ENCODE measurements at places on chromosomes 6 and 20. TPM values are rescaled to one million over a fixed set of nuclear protein-coding genes. Genes with fewer than 3 reads are reported as not detected.

GRCh38 chr6:19805129-19805481, 32.1 kb upstream of the ID4 start:
- H3K4me3 ChIP-seq = peak overlapping the region; percentile 65
- H3K27me3 ChIP-seq = no peaks in the 10 kb centered on the region
- H3K4me1 ChIP-seq = peaks cover 11% of the 10 kb centered on the region
- DNase-seq = peak; percentile 9
- H3K27ac ChIP-seq = peak overlapping the region; percentile 97
- H3K36me3 ChIP-seq = no peaks in the 10 kb centered on the region

The WFDC2 gene
- 2.7 TPM for total RNA-seq

The TSBP1 gene
- total RNA-seq = not detected

DNA sequence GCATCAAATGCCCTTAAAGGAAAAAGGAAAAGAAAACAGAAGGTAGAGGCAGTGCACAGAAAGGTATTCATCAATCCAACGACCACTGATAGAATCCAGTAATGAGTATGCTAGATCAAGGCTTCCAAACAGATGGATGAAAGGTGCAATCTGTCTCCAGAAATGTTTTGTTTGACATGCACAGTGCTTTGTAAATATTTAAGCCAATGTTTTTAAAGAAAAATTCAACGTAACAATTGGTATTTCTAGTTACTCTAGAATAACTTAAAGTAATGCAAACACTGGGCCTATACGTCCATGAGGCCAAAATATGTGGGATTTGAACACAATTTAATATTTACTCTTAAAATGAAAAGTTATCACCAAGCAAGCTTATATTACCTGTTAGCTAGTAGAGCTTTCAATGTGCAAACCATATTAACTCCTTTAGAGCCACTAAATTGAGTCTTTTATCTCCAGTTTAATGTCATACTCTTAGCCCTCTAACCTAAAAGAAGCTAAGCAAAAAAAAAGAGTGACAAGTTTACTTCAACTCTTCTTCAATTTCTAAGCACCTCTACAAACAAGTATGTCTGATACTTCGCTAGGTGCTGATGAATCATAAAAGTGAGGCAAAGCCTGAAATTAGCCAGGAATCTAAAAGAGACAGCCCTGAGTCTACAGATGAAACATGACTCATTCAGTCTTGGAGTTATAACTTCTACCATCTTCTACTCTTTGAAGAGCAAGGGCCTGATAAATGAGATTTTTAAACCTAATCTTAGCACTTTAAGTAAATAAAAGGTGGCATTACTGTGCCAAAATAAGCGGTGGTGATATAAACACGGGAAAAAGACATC, 169.8 kb downstream of the PTPRK start:
- H3K27ac ChIP-seq = no peak overlapping the region
- H3K4me1 ChIP-seq = no peaks in the 10 kb centered on the region
- no peaks in the 10 kb centered on the region for H3K27me3 ChIP-seq
- H3K4me3 ChIP-seq = no peak overlapping the region
- no peaks in the 10 kb centered on the region for H3K36me3 ChIP-seq

- H3K27me3 ChIP-seq = peaks cover 18% of the 10 kb centered on the region
- no peak overlapping the region for H3K27ac ChIP-seq
- no peak overlapping the region for H3K4me3 ChIP-seq
- no peak for DNase-seq
Measured at GRCh38 chr6:24489881-24490280, 503 bp upstream of the GPLD1 start.

GRCh38 chr6:110360676-110361075, 2.5 kb upstream of the METTL24 start:
- no peak overlapping the region for H3K27ac ChIP-seq
- H3K36me3 ChIP-seq = no peaks in the 10 kb centered on the region
- no peak for DNase-seq
- H3K4me1 ChIP-seq = peaks cover 48% of the 10 kb centered on the region

DNA sequence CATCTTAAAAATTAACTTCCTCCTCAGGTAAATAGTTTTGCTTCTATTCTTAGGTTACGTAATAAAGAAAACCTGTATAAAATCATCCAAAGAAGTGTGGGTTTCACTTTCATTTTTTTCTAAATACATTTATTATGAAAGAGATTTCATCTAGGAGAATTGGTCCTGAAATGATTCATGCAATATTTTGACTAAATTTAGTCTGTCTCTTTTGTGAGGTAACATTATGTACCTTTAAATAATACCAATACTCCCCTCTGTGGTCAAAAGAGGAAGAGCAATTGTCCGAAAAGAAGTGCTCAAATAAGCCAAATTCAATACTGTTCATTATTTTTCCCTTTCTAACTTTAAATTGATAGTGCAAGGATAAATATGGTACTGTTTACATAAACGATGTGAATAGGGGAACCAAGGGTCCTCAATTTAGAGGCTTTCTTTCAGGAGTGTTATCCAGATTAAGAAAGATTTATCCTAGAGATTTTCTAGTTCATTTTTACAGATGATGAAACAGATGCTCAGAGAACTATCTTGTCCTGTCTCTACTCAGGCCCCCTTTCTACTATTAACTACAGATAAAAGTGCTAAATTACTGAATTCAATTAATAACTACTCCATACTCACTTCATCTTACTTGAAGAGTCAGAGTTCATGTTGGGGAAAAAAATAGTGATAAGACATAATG, 26.2 kb downstream of the CYP39A1 start:
- no peak overlapping the region for H3K4me3 ChIP-seq
- no peak overlapping the region for H3K27ac ChIP-seq
- peak; percentile 13 for DNase-seq
- no peaks in the 10 kb centered on the region for H3K36me3 ChIP-seq
- H3K4me1 ChIP-seq = no peaks in the 10 kb centered on the region

The FKBP1C gene
- total RNA-seq = 0.34 TPM

The PDE10A gene
- 17.3 TPM for total RNA-seq

DNA sequence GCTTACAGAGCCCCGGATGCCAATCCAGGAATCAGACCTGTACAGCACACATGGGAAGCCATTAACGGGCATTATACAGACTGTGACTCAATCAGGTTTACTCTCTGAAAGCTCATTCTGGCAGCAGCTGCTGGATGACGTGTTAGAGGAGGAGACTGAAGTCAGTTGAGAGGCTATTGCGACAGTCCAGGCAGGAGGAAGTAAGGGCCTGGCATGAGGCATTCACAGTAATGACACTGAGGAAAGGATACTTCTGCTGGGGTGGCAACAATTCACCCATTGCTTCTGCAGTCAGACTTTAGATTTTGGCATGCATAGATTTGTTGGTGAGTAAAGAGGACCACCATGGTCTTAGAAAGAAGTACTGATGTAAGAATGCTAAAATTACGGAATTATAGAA, 151.0 kb upstream of the HEY2 start:
- no peak overlapping the region for H3K4me3 ChIP-seq
- no peaks in the 10 kb centered on the region for H3K27me3 ChIP-seq
- no peaks in the 10 kb centered on the region for H3K36me3 ChIP-seq
- no peak overlapping the region for H3K27ac ChIP-seq
- DNase-seq = no peak
- peaks cover 6% of the 10 kb centered on the region for H3K4me1 ChIP-seq

DNA sequence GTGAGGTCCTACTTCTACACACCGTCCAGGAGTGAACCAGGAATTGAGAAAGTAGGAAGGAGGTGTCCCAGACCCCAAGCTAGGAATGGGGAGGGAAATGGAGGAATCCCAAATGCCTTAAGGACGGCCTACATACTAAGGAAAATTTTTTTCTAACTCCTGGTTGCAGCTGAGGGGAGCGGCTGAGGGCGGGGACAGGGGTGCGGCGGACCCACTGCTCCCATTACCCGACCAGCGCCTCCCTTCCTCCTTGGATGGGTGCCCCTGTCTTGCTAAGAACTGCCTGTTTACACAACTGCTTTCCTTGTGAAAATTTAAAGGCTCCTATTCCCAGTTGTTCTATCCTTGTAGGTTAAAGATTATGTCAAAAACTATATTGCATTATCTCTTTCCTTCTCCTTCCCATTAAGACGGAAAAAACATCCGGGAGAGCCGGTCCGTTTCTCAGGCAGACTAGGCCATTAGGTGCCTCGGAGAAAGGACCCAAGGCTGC, 699 bp upstream of the HSPA1B start:
- peak overlapping the region; percentile 73 for H3K27ac ChIP-seq
- peaks cover 4% of the 10 kb centered on the region for H3K27me3 ChIP-seq
- peaks cover 8% of the 10 kb centered on the region for H3K4me1 ChIP-seq
- H3K36me3 ChIP-seq = no peaks in the 10 kb centered on the region
- peak; percentile 57 for DNase-seq
- peak overlapping the region; percentile 47 for H3K4me3 ChIP-seq

DNA sequence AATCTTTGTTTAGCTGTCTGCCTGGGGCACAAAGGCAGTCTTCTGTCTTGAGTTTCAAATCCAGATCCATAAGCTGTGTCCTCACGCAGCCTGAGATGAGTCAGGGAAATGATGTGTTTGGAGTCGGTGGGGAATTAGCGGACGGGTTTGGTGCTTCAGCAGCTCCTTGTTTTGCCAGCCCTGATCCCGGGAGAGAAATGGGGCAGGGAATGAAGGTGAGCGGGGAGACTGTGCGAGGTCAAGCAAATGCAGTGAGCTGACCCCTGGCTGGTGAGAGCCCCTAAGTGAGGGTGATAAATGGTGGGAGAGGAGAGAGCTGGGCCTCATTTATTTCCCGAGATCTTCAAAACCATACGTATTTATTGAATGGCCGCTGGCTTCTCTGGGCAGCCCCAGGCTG, 21.6 kb downstream of the DUSP22 start:
- no peak overlapping the region for H3K4me3 ChIP-seq
- H3K36me3 ChIP-seq = no peaks in the 10 kb centered on the region
- H3K27me3 ChIP-seq = no peaks in the 10 kb centered on the region
- no peaks in the 10 kb centered on the region for H3K4me1 ChIP-seq

GRCh38 chr20:1920826-1921225, 25.6 kb downstream of the SIRPA start:
- H3K4me1 ChIP-seq = peaks cover 4% of the 10 kb centered on the region
- H3K36me3 ChIP-seq = no peaks in the 10 kb centered on the region
- no peak overlapping the region for H3K4me3 ChIP-seq
- H3K27ac ChIP-seq = no peak overlapping the region

- H3K27me3 ChIP-seq = no peaks in the 10 kb centered on the region
- H3K4me1 ChIP-seq = peaks cover 8% of the 10 kb centered on the region
- no peak overlapping the region for H3K27ac ChIP-seq
- H3K4me3 ChIP-seq = no peak overlapping the region
- H3K36me3 ChIP-seq = no peaks in the 10 kb centered on the region
Measured at GRCh38 chr6:170086639-170087420, 204.0 kb downstream of the DLL1 start.

The XPO5 gene
- 65.0 TPM for total RNA-seq

DNA sequence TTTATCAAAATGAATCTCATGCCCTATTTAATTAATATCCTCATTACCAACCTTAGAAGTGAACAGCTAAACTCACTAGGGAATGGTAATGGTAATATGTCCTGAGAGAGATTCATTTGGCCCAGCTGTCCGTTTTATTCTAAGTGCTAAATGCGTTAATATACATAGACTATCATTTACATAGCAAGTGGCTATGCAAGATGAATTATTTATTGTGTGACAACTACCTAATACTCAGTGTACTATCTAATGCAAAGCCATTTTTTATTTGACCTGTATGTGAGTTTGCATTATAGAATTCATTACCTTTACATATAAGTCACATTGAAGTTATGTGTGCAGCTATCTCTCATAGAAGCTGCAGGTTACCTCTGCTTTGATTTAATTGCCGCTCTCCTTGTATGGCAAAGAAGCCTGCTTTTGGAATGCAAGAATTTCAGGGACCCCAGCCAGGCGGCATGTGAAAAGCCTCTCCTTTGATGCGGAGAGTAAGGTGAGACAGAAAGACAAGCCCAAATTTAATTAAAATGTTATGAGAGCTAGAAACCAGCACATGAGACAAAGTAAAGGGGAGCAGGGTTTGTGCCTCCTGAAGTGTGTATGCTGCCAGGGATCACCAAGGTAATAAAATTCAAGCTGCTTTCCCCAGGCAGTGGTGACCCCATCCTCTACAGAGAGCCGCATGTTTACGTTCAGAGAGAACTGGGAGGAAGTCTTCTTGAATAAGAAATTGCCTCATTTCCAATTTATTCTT, 693.0 kb upstream of the MAP3K7 start:
- H3K4me1 ChIP-seq = peaks cover 33% of the 10 kb centered on the region
- H3K27me3 ChIP-seq = peaks cover 5% of the 10 kb centered on the region
- no peak overlapping the region for H3K27ac ChIP-seq
- DNase-seq = peak; percentile 6
- H3K36me3 ChIP-seq = no peaks in the 10 kb centered on the region

DNA sequence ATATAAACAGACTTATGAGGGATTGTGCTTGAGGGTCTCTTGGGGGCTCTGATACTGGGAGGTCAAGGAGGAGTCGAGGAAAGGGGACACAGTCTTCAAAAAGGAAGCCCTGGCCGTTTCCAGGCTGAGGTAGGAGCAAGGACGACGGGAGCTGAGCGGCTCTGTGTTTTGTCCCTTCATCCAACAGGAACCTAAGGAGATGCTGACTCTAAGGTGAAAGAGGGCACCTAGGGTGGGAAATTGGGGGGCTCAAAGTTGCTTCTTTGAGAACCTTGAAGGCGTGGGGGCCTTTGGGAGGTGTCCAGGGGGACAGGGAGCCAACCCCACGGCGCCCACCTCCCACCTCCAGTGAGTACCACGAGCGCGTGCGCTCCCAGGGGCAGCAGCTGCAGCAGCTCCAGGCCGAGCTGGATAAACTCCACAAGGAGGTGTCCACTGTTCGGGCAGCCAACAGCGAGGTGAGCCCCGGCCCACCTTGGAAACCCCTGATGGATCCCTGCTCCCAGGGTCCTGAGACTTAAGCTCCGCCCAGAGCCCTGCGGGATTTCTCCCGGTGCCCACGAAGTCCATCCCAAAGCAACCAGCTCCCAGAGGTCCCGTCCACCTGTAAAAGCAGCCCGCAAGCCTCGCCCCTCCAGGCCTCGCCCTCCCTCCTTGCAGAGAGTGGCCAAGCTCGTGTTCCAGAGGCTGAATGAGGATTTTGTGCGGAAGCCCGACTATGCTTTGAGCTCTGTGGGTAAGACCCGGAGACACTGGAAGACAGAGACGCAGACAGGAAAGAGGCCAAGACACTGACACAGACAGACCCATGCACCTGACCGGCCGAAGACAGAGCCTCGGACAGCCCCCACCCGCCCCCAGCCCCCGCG, 2.9 kb downstream of the SPAG4 start:
- H3K27ac ChIP-seq = no peak overlapping the region
- H3K27me3 ChIP-seq = peaks cover 15% of the 10 kb centered on the region
- H3K4me1 ChIP-seq = peaks cover 14% of the 10 kb centered on the region
- peak; percentile 57 for DNase-seq
- H3K4me3 ChIP-seq = peak overlapping the region; percentile 46

DNA sequence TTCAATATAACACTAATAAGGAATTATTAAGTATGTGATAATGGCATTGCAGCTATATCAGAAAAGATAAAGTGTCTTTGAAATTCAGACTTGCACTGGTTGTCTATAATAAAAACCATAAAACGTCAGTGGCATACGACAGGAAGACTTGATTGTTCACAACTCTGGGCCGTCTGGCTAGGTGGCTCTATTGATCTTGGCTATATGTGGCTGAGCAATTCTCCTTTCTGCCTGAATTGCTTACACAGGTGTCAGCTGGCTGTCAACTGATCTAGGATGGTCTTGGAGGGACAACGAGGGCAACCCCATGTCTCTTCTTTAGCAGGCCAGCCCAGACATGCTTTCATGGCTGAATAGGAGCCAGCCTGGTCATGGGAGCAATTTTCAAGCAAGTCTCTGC, 359.1 kb downstream of the QKI start:
- no peaks in the 10 kb centered on the region for H3K27me3 ChIP-seq
- no peak overlapping the region for H3K27ac ChIP-seq
- no peaks in the 10 kb centered on the region for H3K36me3 ChIP-seq
- H3K4me1 ChIP-seq = no peaks in the 10 kb centered on the region
- DNase-seq = no peak

- no peaks in the 10 kb centered on the region for H3K27me3 ChIP-seq
- H3K4me3 ChIP-seq = no peak overlapping the region
- H3K4me1 ChIP-seq = no peaks in the 10 kb centered on the region
- H3K27ac ChIP-seq = no peak overlapping the region
- H3K36me3 ChIP-seq = no peaks in the 10 kb centered on the region
Measured at GRCh38 chr6:133699741-133700385, 189.1 kb upstream of the TCF21 start.
